Calu3 (cell line): ENCODE measurements at places on chromosomes 12 and 14. TPM values are rescaled to one million over a fixed set of nuclear protein-coding genes. Genes with fewer than 3 reads are reported as not detected.

GRCh38 chr12:3323002-3323685, 167.9 kb upstream of the PRMT8 start:
- no peak overlapping the region for H3K4me3 ChIP-seq
- peaks cover 77% of the 10 kb centered on the region for H3K27me3 ChIP-seq
- no peaks in the 10 kb centered on the region for H3K36me3 ChIP-seq

- no peaks in the 10 kb centered on the region for H3K27me3 ChIP-seq
- H3K27ac ChIP-seq = peak overlapping the region; percentile 83
Observed at GRCh38 chr12:111404362-111405148, 1.2 kb upstream of the SH2B3 start.

- DNase-seq = no peak
- H3K27me3 ChIP-seq = no peaks in the 10 kb centered on the region
- peaks cover 24% of the 10 kb centered on the region for H3K36me3 ChIP-seq
- H3K4me1 ChIP-seq = peaks cover 54% of the 10 kb centered on the region
- peak overlapping the region; percentile 67 for H3K27ac ChIP-seq
Observed at GRCh38 chr12:10368206-10369171, 21.4 kb downstream of the KLRK1 start.

GRCh38 chr12:114401328-114402083, 4.4 kb downstream of the TBX5 start:
- DNase-seq = no peak
- no peak overlapping the region for H3K27ac ChIP-seq

- DNase-seq = no peak
- H3K4me1 ChIP-seq = no peaks in the 10 kb centered on the region
- no peak overlapping the region for H3K27ac ChIP-seq
- no peaks in the 10 kb centered on the region for H3K36me3 ChIP-seq
- H3K27me3 ChIP-seq = no peaks in the 10 kb centered on the region
- no peak overlapping the region for H3K4me3 ChIP-seq
Observed at GRCh38 chr14:87331991-87332390, 661.0 kb downstream of the GALC start.

GRCh38 chr12:21566907-21567394, 37.7 kb downstream of the GYS2 start:
- no peak for DNase-seq
- no peaks in the 10 kb centered on the region for H3K27me3 ChIP-seq
- no peak overlapping the region for H3K27ac ChIP-seq
- no peak overlapping the region for H3K4me3 ChIP-seq

DNA sequence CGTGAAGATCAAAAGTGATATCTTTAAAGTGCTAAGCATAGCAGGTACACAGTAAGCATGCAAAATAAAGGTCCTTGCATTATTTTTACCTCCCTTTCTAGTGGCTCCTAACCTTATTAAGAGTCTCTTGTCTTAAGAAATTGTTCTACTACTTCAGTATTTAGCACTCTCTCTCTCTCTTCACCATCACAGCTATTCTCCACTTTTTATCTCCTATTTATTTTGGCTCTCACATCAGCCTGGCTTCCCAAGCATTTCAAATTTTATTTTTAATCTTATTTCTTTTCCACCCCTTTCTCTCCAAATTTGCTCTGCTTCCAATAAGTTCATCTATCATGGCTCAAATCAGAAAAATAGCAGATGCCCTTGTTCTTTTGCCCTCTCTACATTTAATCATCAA, 212.6 kb downstream of the RAD51B start:
- no peaks in the 10 kb centered on the region for H3K27me3 ChIP-seq
- H3K36me3 ChIP-seq = no peaks in the 10 kb centered on the region
- no peak overlapping the region for H3K27ac ChIP-seq
- no peak for DNase-seq
- H3K4me3 ChIP-seq = no peak overlapping the region

DNA sequence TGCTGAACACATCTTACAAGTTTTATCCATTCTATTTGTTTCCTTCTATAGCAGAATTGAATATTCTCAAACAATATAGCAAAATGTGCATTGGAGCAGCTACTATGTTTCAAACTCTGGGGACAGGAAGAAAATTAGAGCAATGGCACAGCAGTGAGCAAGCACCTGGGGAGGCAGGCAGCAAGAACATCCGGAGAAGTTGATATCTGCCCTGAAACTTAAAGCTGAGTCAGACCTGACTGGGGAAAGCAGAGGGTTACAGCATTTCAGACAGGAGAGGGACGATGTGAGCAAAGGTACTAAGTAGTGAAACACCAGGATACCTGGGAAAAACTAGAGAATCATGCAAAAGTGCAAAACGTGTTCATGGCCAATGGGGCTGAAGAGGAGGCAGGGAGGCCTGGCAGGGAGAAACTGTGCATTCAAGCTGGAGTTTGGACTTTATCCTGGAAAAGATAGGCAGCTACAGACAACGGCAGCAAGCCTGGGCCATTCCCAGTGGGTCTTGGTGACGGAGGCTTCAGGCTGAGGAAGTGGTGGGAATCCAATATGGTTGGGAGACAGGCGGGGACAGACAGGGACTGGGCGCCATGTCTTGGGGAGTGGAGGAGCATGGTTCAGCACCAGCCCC, 118.0 kb upstream of the CDKN3 start:
- H3K4me3 ChIP-seq = no peak overlapping the region
- H3K27me3 ChIP-seq = no peaks in the 10 kb centered on the region
- H3K36me3 ChIP-seq = no peaks in the 10 kb centered on the region
- H3K4me1 ChIP-seq = no peaks in the 10 kb centered on the region

DNA sequence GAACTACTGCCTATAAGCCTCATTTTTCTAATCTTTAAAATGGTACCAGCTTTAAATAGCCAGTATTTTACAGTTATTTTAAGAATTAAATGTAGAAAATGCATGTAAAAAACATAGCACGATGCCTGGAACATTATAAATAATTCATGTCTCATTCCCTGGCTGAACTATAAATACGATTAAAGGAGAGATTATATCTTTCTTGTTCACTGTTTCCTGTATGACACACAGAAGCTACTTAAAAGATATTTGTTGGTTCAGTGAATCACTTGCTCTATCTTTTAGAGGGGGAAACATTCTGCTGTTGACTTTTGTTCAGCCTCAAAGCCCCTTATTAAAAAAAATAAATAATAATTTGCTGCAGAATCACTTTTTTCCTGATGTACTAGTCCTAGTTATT, 406.9 kb downstream of the LRFN5 start:
- H3K4me1 ChIP-seq = no peaks in the 10 kb centered on the region
- H3K27me3 ChIP-seq = no peaks in the 10 kb centered on the region
- H3K27ac ChIP-seq = no peak overlapping the region
- no peaks in the 10 kb centered on the region for H3K36me3 ChIP-seq
- DNase-seq = no peak

Gene DYRK2
- 62.3 and 74.6 TPM in 2 replicates for total RNA-seq

Gene HAL
- total RNA-seq = 1.4 TPM in 2 replicates

Gene SLC38A2
- 142 and 170 TPM in 2 replicates for total RNA-seq

Gene SOX5
- total RNA-seq = not detected in 2 replicates
